ENCODE measurements at places on chromosomes 2 and 18.

GRCh38 chr18:49446481-49446880, 14.0 kb downstream of the DYM start:
- no peak for DNase-seq

GRCh38 chr2:53896864-53897263, 37.1 kb upstream of the GPR75 start:
- no peak for DNase-seq

GRCh38 chr18:23667114-23667513, 4.4 kb upstream of the ANKRD29 start:
- no peak for DNase-seq

DNA sequence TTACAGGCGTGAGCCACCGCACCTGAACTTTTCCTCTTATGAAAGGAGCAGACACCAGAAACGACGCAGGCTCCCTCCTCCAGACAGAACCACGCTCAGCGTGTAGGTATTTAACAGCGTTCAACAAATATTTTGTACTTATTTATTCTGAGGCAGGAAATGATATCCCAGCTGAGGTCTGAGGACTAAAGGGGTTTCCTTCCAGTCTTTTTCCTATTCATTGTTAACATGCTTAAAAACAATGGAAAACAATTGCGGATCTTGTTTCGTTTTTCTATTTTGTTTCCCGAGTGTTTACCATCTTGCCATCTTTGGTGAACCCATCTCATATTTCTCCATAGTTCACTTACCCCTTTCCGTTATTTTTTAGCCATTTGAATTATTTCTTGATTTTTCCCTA, 43.7 kb upstream of the FOSL2 start:
- DNase-seq = no peak

DNA sequence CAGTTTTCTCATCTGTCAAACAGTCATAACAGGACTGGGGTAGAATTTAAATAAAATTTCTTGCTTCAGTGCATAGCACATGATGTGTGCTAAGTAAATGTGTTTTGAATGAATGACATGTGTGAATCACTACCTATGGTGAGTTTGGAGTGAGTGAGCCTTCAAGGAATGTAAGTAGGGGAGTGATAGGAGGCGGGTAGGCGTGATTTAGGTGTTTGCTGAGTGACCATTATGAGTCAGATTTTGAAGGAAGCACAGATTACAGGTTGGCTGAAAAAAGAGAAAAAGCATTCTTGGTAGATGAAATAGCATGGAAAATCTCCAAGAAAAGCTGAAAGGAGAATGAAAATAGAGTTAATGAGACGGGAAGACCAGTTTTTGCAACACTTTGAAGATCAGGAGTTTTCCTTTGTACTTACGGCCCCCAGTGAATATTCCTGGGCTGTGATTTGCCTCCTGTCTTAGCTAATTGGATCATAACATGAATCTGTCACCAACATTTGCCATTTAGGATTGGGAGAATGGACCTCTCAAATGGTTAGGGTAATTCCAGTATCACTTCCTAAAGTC, 136.9 kb upstream of the GATA6 start:
- no peak for DNase-seq

DNA sequence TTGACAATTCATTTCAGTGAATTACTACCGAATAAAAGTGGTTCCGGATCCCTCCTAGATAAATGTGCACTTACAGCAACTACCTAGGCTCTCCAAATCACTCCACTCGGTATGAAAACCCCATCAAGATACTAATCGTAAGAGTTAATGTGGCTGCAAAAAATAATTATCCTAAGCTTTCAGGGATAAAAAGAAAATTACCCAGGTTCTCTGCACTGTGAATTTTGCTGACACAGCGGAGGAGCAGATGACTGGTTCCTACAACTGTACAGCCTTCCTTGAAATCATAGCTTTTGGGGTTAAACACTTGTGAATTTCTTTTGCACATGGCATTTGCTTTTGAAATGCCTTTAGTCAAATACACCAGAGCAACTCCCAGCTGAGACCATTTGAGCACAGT, 104.7 kb downstream of the CD226 start:
- no peak for DNase-seq

DNA sequence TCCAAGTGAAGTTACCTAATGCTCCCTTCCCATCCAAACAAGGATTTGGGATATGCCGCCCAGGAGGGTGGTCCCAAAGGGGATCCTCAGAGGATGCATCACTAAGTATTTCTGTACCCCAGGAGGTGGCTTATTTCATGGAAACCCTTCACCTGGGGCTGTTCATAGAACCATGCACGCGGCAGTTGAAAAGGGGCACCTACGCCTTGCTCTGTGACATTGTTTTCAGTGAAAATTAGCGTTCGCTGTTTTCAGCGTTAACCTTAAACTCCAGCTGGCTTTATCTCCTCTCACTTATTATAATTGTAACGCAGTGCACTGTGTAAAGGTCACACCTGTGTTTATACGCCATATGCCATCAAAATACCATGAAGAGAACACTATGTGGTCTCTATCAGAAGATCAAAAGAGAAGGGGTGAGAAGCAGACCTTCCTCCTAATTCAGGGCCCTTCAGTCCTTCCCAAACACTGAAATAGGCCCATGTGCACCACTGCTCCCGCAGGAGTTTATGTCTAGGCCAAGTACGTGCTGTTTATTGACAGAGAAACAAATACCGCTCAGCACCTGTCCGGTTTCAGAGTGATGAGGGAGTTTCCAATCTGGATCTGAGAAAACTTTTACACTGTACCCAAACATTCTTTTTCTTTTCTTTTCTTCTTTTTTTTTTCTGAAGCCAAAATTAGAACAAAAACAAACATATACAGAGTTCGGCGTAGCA, 162.1 kb downstream of the BCL2 start:
- DNase-seq = no peak

DNA sequence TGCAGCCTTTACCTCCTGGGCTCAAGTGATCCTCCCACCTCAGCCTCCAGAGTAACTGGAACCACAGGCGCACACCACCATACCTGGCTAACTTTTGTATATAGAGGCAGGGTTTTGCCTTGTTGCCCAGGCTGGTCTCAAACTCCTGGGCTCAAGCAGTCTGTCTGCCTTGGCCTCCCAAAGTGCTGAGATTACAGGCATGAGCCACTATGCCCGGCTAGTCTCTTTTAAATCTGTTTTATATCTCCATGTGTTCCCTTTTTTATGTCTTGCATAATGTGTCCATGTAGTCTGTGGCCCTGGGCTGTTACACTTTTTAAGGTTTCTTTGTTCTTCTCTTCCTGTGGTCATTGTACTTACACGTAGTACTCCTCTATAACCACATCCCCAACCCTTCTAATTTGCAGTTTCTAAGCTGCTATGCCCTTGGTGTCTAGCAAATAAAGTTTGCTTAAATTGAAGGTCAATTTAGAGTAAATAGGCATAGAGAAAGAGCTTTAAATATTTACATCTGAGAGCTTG, 168.2 kb downstream of the MCFD2 start:
- DNase-seq = no peak

DNA sequence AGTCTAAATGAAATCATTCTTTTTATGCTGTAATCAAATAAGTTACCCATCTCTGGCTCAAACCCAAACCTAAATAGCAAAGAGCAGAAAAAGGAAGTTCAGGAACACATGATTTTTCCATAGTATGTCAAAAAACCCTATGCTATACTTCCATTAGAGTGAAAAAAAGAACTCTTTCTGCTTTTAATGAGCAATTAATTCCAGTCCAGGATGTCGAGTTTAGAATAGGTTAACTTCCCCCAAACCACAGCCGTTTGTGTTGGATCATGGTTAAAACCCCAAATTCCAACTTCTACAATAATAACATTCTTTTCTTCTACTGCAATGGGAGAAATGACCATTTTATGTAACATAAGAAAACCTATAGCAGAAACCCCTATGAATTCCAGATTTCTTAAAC, 171.1 kb upstream of the NRP2 start:
- DNase-seq = no peak

- no peak for DNase-seq
These were observed 7.8 kb downstream of the INO80C start for GRCh38 chr18:35489913-35490490.

DNA sequence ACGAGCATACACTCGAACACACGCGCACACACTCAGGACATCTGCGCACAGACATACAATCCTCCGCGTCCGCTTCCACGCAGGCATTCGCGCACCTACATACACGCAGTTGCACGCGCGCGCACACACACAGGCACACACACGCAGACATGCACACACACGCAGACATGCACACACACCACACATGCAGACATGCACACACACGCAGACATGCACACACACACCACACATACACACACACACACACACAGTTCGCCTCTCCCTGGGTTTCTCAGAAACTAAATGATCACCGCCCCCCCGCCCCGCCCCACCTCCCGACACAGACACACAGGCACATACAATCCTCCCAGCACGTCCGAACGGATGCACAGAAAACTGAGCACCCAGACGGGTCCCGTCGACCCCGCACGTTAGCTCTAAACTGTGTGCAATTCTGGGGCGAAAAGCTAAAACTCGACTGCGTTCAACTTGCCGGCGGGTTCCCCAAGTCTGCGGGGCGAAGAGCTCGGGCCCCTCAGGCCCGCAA, 1.0 kb downstream of the EPHA4 start:
- no peak for DNase-seq

DNA sequence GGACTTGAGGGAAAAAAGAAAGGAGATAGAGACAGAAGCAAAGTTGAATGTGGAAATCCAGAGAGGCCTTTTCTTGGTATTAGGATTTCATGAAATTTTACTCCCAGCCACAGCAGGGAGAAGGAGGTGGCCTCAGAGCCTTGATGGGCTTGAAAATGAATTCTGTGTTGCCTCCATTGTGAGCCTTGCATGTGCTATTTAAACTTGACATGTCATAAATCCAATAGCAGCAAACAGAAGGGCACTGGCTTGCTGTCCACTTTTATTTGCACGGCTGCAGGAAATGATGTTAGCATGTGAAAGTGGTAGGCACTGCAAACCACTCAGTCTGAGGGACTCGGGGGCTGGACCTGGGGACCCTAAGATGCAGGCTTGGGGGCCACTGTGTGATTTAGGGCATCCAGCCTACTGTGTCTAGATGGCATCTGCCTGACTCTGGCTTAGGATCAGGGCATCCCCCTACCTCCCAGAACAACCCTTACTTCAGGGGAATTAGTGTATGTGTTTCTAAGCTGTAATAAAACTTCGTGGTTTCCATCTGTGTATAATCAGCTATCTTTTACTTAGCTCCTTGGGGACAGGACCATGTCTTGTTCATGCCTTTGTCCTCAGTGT, 139.1 kb upstream of the SKOR2 start:
- DNase-seq = no peak

- no peak for DNase-seq
These were observed 169.5 kb downstream of the SRBD1 start for GRCh38 chr2:45441571-45441970.

Data from GOT3 (cell line).